ENCODE measurements at places on chromosomes 11 and 22.

DNA sequence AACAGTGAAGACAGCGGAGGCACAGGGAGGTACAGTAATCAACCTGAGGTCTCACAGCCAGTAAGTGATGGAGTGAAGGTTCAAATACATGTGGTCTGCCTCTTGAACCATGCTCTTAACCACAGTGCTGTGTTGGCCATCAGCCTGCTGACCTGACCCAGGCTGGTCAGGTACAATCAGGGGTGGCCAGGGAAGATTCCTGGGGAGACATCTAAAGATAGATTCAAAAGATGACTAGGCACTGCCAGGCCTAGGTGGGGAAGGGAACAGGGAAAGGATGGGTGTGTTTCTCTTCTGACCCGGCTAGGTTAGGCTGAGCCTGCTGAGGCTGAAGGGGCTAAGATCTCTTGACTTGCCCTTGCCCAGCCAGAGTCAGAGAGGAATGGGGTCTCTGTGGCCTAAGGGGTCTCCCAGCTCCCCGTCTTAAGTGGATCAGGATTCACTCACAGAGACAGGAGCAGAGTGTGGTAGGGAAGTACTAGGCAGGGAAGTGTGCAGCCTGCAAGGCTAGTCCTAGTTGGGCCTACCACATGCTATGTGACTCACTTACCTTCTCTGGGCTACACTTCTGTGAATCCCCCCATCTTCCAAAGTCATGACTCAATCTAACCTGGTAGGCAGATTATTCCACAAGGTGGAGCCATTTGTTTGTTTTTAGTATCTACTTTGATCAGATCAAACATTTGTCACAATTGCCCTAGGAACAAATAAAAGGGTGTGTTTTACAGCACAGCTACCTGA lies 10.4 kb upstream of the SREBF2 start:
- DNase-seq: peak; percentile 44

DNA sequence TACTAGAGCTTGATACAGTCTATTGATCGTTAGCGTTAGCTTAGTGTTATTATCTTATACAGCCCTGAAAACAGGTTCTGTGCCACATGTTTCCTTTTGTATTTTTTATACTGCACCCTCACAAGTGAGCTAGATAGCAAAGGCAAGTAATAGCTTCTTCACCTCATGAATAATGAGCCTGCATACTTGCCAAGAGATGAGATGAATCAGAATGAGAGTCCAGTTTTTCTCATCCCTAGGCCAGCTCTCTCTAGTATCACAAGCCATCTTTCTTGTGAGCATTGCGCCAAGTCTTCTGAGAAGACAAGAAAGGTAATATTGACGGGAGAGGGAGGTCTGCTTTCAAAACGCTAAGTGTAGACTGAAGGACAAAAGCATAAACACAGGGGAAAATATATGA lies 8.7 kb upstream of the CARD18 start:
- no peak for DNase-seq

- no peak for DNase-seq
Measured at GRCh38 chr11:41878095-41878494, 418.6 kb upstream of the LRRC4C start.

- peak; percentile 89 for DNase-seq
Measured at GRCh38 chr22:38398609-38399461, 56.2 kb downstream of the KCNJ4 start.

- DNase-seq: no peak
Measured at GRCh38 chr11:35751664-35752061, 89.1 kb downstream of the TRIM44 start.

GRCh38 chr11:8777907-8778767 lies 95.5 kb downstream of the RPL27A start:
- DNase-seq: no peak

DNA sequence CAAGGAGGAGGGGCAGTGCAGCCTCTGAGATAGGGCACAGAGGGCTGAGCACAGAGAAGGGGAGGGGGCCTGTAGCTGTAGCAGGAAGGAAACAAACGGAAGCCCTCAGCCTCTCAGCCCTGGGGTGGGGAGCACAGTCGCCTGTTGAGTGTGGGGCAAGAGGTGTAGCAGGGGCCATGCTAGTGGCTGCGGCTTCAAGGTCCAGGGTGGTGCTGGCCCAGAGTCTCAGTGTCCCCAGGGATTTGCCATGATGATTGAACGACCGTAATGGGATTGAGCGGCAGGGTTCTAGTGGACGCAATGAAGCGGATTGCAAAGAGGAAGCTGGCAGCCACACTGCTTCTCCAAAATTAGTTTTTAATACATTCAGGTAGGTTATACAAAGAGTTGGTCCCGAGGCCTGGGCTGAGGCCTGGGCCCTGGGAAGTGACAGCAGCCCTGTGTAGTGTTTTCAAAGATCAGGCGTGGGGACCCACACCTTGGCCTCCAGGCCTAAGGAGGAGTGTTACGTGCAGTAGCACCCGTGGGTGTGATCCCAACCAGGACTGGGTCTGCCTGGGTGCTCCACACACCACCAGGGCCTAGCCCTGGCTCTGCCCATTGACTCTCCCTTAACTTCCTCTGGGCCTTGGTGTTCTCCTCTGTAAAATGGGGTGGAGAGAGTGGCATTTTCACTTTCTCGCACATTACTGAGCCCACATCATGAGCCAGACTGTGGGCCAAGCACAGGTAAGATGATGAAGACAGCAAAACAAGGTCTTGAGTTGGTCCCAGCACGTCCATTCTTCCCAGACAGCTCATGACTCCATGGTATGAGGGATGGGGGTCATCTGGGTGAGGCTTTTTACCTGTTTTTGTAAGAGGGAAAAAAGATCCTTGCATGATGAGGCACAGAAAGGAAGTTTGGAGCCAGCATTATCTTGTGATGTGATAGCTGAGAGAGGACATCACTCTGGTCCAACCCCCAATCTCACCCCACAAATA lies 13.1 kb downstream of the LRRC32 start:
- no peak for DNase-seq

- DNase-seq: no peak
Measured at GRCh38 chr22:40721266-40721665, 42.0 kb downstream of the MCHR1 start.

DNA sequence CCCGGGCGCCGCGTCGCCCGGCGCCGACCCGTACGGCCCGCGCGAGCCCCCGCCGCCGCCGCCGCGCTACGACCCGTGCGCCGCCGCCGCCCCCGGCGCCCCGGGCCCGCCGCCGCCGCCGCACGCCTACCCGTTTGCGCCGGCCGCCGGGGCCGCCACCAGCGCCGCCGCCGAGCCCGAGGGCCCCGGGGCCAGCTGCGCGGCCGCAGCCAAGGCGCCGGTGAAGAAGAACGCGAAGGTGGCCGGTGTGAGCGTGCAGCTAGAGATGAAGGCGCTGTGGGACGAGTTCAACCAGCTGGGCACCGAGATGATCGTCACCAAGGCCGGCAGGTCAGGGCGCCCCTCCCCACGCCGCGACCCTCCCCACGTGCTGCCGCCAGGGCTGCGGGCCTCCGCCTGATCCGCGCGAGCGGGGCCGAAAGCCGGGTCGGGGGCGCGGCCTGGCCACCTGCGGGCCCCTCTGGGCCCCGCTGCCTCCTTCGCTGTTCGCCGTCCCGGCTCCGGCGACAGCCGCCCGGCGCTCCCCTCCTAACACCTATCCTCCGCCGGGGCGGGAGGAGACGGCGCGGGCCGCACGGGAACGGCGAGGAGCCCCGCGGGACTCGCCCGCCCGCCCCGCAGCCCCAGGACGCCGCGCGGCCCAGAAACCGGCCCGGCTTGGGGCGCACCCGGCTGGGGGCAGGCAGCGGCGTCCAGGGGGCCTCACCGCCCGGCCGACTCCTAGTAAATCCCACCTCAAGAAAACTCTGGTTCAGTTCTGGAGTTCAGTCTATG lies 560 bp downstream of the TBX1 start:
- no peak for DNase-seq

DNA sequence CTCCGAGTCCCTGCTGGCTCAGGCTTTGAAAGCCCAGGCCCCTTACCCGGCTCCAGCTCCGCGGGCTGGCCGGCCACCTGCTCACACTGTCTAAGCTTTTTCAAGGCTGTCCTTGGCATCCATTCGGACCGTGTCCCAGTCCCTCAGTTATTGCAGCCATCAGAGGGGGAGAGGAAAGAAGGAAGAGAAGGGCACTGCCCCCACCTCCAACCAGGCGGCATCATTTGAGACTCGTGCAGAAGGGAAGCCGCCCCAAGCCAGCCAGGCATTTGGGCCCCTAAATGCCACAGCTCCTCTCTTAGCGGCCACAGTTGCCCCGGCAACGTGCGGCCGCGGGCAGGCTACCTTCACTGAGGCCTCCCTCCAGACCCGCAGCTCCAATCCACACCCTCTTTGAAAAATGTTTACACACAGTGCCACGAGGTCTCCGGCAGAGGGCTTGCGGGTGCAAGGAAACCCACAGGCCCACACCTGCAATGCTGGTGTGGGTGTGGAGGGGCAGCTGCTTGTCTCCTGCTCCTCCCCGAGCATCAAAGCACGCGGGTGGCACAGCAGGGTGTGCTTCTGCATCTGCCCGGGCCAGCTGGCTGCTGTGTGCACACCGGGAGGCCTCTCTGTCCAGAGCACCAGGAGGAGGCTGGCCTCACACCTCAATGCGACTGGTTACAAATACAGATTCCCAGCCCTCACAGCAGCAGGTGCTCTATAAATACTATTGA lies 124.4 kb downstream of the CTTN start:
- no peak for DNase-seq

DNA sequence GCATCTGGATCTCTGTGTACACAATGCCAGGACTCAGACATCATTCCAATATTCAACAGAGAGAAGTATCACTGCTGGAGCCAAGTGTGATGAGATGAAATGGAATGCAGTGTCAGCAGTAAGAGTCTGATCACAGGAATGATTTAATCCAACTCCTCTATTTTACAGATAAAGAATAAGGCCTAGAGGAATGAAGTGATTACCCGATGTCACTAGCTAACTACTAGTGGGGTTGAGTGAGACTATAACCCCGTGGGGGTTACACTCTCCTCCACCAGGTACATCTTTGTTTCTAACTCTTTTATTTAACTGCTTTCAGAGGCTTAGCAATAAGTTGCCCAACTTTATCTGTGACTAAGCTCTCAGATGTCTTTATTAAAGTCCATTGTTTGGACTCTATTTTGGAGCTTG lies 94.2 kb upstream of the FAT3 start:
- no peak for DNase-seq

DNA sequence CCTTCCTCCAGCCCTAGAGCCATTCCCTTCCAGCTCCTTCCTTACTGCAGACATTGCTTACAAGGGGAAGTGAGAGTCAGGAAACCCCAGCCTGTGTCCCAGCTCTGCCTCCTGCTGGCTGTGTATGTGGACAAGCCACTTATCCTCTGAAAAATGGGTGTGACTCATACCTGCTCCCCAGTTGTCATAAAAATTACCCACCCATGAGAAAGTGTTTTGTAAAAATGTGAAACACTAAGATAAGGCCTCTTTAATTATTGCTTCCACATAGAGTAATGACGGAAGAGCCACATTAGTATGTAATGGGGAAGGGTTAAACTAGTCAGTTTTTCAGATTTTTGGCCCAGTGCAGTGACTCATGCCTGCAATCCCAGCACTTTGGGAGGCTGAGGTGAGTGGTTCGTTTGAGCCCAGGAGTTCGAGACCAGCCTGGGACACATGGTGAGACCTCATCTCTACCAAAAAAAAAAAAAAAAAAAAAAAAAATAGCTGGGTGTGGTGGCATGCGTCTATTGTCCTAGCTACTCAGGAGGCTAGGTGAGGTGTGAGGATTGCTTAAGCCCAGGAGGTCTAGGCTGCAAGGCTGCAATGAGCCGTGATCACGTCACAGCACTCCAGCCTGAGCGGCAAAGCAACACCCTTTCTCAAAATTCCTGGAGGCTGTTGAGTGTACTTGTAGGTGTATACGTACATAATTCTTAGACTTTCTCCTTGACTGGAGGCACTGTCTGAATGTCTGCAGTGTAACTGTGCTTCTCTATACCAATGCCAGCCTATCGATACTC lies 84.9 kb downstream of the CTTN start:
- DNase-seq: no peak

DNA sequence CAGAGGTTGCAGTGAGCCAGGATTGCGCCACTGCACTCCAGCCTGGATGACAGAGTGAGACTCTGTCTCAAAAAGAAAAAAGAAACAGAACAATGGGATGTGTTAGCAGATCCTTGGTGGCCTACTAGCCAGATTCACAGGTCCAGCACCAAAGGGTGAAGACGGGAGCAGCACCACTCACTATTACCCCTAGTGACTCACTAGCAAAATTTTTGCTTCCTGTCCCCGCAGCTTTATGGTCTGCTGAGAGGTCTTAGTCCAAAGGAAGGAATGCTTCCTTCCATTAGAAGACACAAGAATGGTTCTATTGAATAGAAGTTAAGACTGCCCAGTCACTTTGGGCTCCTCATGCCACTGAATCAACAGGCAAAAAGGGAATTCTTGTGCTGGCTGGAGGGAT lies 35.9 kb upstream of the NUP50 start:
- no peak for DNase-seq

GRCh38 chr11:48006301-48006992 lies 26.1 kb downstream of the PTPRJ start:
- peak; percentile 70 for DNase-seq

- DNase-seq: peak; percentile 81
Measured at GRCh38 chr11:118343981-118344515, at the start of gene CD3G. TSS of gene CD3G (plus strand) at chr11:118344344. CDS start at chr11:118344424, 80 bp downstream.

- no peak for DNase-seq
Measured at GRCh38 chr11:104844451-104844850, 53.8 kb downstream of the CASP12 start.

DNA sequence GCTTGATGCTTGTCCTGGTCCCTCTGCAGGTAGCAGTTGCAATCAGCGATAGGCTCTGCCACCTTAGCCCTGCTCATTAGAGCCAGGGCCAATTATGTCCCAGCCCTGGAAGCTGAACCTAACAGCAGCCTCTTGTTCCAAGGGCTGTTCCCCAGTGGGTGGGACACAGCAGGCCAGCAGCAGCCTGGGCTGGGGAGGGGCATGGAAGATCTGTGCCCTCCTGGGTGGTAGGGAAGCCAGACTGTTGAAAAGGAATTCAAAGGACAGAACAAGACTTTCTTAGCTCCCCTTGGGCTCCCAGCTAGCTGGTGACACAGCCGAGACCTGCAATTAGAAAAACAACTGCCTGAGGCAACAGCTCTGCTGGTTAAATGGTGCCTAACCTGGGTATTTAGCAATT lies 17.4 kb downstream of the DRD2 start:
- no peak for DNase-seq

- DNase-seq: no peak
Measured at GRCh38 chr22:28710576-28711191, 30.9 kb downstream of the CHEK2 start.

All from activated CD4-positive, alpha-beta T cell treated with anti-CD3 and anti-CD28 coated beads for 48 hours (primary cell).